ENCODE measurements at places on chromosomes 16 and 17. TPM values are rescaled to one million over a fixed set of nuclear protein-coding genes. Genes with fewer than 3 reads are reported as not detected.

DNA sequence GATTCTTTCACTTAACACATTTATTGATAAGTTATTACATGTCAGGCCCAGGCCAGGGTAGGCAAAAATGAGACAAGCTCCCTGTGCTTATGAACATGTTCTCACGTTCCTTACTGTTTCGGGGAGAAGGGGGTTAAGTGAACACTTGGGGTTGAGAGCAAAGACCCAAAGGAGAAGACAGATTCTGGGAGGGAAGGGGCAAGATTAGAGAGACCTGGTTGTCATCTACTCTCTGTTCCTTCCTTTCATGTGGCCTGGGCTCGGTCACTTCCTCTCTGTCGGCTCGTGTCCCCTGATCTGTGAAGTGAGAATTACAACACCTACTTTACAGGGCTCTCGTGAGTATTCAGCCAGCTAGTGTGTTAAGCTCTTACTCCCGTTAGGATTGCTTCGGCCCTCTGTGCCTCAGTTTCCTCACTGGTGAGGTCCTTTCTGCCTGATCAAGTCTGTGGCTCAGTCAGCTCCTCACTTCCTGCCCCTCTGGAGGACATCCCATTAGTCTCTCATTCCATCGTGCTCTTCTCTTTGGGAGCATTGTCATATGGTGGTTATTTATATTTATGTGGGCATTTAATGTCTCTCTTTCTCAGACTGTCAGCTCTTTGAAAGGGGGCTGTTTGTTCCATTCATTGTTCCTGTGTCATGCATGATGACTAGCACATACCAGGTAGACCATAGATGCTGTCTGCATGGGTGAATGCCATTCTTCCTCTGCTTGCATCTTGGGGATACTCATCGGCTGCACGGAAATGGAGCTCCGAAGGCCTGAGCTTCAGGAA, 38.9 kb downstream of the PLCG2 start:
- no peak for DNase-seq

DNA sequence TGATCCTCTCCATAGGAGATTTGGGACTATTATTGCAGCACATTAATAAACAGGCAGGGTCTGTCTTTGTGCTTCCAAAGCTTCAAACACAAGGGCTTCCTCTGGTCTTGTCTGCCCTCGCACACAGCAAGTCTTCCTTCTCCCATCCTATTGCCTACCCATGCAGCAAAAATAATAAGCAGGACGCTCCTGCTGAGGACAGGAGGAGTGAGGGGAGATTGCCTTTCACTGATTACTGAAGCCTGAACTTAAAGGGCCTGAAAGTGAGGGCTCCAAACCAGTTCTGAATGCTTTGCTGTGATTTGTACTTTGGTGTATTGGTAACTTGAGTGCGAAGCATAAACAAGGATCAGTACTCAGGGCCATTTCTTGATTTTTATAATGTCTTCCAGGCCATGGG, 197.6 kb upstream of the XYLT1 start:
- DNase-seq, result no peak

Gene IKZF3
- total RNA-seq, result 118 TPM

- no peak for DNase-seq
Observed at GRCh38 chr16:69223882-69224281, 36.9 kb downstream of the SNTB2 start.

Gene TM4SF5
- total RNA-seq, result not detected

Gene E4F1
- total RNA-seq, result 46.5 TPM

DNA sequence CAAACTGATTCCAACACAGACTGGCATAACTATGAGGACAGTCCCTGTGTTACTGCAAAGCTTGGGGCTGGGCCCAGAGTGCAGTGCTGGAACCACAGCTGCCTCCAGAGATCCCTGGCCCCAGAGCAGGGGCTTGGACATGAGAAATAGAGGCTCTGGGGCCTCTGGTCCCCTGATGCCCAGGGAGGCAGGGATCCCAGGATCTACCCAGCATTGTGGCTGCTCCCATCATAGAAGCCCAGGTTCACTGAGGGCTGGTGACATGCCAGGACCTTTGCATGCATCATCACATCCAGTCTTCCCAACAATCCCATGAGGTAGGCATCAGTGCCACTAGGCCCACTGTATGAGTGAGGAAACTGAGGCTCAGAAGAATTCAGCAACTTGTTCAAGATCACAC, 95.8 kb downstream of the TMEM132E start:
- DNase-seq, result no peak

Gene KIF1C
- 36.9 TPM for total RNA-seq

Gene MRM3
- total RNA-seq, result 20.9 TPM

Gene EIF4A3
- 56.0 TPM for total RNA-seq

DNA sequence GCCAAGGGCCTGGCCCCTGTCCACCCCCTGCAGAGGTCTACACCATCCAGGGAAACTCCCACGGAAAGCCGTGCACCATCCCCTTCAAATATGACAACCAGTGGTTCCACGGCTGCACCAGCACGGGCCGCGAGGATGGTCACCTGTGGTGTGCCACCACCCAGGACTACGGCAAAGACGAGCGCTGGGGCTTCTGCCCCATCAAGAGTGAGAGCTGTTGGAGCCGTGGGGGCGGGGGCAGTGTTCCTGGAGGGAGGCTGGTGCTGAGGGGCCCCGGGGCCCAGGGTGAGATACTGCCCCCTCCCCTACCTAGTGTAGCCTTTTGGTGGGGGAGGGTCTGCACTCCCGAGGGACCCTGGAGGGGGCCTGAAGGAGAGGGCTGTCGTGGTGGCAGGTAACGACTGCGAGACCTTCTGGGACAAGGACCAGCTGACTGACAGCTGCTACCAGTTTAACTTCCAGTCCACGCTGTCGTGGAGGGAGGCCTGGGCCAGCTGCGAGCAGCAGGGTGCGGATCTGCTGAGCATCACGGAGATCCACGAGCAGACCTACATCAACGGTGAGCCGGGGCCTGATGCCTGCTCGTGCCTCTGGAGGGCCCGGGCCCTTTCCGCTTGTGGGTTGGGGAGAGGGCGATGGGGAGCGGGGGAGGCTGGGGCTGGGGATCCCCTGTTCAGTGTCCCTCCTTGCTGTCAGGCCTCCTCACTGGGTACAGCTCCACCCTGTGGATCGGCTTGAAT, 38.8 kb downstream of the MRC2 start:
- no peak for DNase-seq
